ENCODE measurements at places on chromosomes 4 and X.
A peak's percentile ranks its signal among the peaks of the same experiment; 100 is the strongest.

DNA sequence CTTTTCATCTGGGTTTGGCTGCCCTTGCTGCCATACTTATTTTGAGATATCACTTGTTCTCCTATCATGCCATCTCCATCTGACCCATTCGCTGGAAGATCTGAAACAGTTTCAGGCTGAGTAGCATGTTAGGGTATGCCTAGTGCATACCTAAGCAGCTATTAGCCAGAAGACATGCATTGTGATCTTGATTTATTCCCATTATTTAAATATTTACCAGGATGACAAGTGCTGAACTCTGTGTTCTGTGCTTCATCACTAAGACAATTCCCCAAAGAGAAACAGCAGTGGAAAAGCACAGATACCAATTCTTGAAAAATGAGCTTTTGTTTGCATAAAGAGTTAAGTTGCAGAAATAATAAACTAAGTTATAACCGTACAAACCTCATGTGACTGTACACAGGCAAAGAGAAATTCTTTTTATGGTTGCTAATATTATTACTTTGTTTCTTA lies 271.0 kb upstream of the ARSJ start:
- DNase-seq, result no peak

DNA sequence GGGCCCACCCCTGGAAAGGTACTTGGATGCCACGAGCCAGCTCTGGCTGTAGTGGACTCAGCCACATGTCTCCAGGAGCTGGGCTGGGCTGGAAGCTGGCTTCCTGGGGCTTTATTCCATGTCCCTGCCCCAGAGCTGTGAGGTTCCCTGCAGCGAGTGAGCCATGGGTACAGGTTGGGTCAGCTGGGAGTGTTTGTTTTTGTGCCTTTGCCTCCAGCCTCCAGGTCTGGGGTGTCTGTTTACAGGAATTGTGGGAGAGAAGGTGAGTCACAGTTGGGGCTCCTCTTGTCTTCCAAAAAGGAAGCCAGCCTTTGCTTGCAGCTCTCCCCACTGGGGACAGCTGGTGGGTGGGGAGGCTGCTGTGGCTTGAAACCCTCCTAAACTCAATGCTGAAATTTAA lies 21.5 kb downstream of the SORCS2 start:
- DNase-seq, result no peak

DNA sequence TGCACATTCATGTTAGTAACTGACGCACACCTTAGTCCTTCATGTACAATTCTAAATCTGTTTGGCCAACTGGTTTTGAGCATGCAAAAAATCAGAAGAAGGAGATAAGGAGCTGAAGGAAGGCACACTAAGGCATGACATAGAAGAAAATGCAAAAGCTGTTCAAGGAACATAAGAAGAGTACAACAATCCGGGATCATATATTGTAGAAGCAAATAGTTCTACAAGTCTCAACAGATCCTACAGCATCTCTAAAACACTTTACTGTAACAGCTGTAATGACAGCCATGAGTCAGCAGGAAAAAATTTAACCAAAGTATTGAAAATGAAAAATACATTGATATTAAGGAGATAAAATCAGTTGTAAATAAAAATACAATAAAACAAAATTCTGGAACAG lies 57.7 kb downstream of the KLHL13 start:
- no peak for DNase-seq

- DNase-seq, result no peak
Observed at GRCh38 chr4:174284487-174284886, 776 bp downstream of the CEP44 start.

DNA sequence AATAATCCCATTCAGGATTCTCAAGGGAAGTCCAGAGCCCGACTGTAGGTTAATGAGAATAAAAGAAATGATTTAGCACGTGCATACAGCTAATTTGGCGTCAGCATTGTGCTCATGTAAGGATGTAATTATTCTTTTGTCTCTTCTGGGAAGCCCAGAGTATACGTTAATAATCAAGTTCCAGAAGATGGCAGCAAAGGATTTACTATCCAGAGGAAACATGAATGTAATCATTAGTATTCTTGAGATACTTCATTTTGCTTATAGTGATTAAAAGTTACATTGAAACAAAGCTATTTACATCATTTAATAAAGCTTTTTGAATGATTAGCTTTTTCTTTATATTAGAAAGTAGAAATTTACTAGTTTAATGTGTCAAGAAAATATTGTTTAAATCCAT lies 27.1 kb upstream of the MAP9 start:
- peak; percentile 39 for DNase-seq

- DNase-seq, result no peak
Observed at GRCh38 chr4:38867478-38868058, at the start of gene FAM114A1. FAM114A1 (plus strand) TSS chr4:38867806; CDS start chr4:38878079, 10,273 bp downstream.

- no peak for DNase-seq
Observed at GRCh38 chr4:8419222-8420041, 21.1 kb downstream of the ACOX3 start.

GRCh38 chrX:12824944-12825343 lies 33.7 kb downstream of the PRPS2 start:
- no peak for DNase-seq

DNA sequence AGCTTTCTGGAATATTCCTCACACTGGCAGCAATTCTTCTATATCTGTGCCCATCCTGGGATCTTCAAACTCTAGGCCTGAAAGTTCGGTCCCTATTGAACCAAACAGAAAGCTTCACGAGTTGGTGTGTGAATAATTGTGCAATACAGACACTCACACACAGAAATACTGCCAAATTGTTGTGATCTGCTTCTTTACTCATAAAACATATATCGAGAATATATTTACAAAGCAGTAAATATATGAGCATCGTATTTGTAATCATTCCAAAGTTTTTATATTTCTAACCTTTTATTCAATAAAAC lies 56.6 kb upstream of the BEX4 start:
- no peak for DNase-seq

DNA sequence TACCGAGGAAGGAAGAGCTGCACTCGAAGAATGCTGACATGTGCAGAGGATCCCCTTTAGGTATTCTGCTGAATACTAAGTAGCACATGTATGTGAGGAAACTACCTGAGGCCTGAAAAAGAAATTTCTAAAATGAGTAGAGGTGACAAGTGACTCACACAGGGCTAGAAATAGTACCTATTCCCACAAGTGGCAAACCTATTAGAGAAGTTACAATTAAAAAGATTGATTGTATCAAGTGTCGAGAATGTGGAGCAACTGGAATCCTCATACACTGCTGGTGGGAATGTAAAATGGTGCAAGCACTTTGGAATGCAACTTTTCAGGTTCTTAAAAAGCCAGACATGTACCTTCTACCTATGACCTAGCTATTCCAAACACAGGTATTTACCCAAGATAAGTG lies 47.4 kb downstream of the CCSER1 start:
- DNase-seq, result no peak

GRCh38 chrX:154541896-154542722 lies 4.5 kb downstream of the G6PD start:
- no peak for DNase-seq

DNA sequence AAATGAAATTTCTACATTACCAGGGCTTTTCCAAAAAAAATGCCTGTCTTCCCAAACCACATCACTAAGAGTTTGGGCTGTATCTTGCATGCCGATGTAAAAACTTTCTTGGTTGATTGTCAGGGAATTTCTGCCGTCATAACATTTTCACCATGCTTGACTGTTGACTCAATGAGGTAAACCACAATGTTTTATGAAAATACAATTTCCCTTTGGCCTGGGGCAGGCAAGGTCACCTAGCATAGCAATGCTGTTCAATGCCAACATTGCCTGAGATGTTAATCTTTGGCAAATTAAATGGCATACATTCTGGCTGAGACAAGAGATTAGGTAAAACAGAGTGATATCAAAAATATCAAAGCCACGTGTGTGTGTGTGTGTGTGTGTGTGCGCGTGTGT lies 137.1 kb upstream of the TBL1X start:
- no peak for DNase-seq

DNA sequence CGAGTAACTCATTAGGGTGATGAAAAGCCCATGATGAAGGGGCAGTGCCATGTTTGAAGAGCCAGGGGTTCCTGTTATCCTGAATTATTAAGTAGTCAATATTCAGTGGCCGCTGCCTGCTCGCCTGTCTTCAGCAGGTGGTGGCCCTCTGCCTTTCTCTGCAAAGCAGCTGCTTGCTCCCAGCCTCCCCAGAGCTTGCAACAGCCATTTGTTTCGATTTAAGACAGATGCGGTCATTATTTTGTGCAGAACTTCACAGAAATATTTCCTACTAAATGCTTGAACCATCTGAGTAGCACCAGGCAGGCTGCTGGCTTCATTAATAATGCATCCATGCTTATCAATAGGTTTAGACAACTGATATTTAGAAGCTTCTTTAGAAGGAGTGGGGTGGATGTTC lies 104.3 kb upstream of the TTC29 start:
- DNase-seq, result no peak

DNA sequence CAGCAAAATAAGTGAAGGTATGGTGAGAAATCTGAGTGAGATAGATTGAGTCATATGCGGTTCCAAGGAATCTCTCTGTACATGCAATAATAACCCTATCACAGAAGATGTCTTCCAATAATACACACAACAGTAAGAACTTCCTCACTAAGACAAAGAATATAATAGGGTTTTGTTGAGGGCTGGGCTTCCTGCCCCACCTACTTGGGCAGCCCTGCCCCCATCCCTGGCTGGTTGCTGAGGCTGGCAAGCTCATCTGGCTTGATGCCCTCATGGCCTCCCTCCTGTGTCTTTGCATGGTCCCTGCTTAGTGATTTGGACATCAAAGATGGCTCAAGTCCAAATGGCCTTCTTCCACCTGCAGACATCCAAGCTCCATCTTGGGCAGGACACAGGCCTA lies 2.7 kb downstream of the GEMIN8 start:
- no peak for DNase-seq

- no peak for DNase-seq
Observed at GRCh38 chrX:149198980-149199732, 305.9 kb downstream of the IDS start.

GRCh38 chr4:114595207-114595606 lies 3.4 kb upstream of the UGT8 start:
- no peak for DNase-seq

GRCh38 chr4:173289353-173289727 lies 44.8 kb downstream of the HMGB2 start:
- no peak for DNase-seq

DNA sequence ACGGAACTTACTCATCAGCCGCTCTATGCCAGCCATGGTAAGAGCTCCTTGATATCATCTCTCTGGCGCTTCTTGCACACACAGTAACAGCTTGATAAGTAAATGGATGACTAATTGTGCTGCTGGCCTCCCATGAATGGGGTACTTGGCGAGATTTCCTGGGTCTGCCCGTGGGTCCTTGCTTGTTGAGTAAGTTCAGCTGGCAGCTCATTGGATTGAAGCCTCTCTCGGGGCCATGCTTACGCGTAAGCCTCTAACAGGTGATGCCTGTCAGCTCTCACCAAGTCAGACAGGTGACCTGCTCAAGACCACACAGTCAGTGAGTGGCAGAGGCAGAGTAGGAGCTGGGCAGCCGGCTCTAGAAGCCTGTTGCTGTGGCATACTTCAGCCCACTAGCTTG lies 7.7 kb downstream of the NSG1 start:
- no peak for DNase-seq

GRCh38 chr4:52950226-52950625 lies 88.1 kb downstream of the RASL11B start:
- no peak for DNase-seq

- no peak for DNase-seq
Observed at GRCh38 chr4:3041192-3042142, 32.9 kb downstream of the HTT-AS start.

DNA sequence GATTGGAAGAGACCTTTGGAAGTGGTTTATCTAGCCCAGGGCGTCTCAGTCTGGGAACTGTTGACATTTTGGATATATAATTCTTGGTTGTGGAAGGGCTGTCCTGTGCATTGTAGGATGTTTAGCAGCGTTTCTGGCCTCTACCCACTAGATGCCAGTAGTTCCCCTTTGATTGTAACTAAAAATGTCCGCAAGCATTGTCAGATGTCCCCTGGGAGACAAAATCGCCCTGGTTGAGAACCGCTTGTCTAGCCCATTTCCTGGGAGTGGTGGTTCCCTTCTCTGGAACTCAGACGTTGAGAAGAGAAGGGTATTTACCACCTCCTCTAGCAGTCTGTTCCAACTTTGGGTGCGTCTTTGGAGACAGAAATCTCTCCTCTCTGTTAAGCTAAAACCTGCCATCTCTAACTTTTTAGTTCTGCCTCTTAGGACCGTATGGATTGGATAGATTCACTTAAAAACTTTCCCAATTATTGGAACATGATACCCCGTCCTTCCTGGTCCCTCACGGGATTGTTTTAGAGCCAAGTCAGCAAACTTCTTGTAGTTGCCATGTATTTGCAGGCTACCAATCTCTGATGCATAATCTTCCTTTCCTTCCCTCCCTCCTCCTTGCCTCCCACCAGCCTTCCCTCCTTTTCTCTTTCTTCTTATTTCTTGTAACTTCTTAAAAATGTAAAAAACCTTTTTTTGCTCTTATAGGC lies 13.9 kb downstream of the TMEM165 start:
- no peak for DNase-seq

- no peak for DNase-seq
Observed at GRCh38 chrX:153490217-153490930, 4.4 kb upstream of the BGN start.

GRCh38 chrX:101803451-101803850 lies 128.4 kb downstream of the ZMAT1 start:
- DNase-seq, result no peak

- no peak for DNase-seq
Observed at GRCh38 chr4:122658818-122659295, 38.0 kb upstream of the IL21 start.

GRCh38 chrX:133709501-133709900 lies 275.9 kb downstream of the GPC3 start:
- DNase-seq, result no peak

DNA sequence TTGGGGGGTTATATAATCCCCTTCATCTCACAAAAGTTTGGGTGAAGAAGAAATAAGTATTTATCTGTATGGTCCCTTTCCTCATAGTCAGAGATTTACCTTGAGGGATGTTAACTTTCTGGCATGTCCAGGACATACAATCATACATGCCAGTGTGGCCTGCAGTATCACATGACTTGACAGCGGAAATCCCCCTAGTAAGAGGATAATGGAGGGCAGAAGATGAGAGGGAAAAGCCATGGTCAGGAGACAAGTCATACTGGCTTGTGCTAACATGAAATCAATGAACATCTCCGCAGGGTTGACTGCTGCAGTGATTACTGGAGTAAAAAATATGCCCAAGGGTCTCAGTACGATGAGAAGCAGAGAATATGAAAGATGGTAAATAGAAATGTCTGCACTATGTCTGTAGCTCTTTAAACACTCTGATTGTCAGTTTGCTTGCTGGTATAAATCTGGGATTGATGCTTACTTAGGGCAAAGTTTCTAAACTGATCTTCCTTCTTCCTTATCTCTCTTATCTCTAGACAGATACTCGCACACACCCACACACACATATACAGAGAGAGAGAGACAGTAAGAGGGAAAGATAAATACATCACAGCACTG lies 1385.6 kb upstream of the ADGRL3 start:
- no peak for DNase-seq

GRCh38 chr4:38082424-38083385 lies 122.5 kb downstream of the PTTG2 start:
- DNase-seq, result no peak

- no peak for DNase-seq
Observed at GRCh38 chr4:165873298-165874071, 448 bp downstream of the TLL1 start.

GRCh38 chrX:123450222-123450621 lies 266.1 kb downstream of the GRIA3 start:
- DNase-seq, result no peak
